ENCODE measurements at places on chromosomes 16 and 17.

- peak; percentile 87 for DNase-seq
Measured at GRCh38 chr17:4986951-4987766, at the start of gene CAMTA2. TSS of gene CAMTA2 (minus strand) at chr17:4987675. CDS start at chr17:4986222, 1,453 bp downstream.

DNA sequence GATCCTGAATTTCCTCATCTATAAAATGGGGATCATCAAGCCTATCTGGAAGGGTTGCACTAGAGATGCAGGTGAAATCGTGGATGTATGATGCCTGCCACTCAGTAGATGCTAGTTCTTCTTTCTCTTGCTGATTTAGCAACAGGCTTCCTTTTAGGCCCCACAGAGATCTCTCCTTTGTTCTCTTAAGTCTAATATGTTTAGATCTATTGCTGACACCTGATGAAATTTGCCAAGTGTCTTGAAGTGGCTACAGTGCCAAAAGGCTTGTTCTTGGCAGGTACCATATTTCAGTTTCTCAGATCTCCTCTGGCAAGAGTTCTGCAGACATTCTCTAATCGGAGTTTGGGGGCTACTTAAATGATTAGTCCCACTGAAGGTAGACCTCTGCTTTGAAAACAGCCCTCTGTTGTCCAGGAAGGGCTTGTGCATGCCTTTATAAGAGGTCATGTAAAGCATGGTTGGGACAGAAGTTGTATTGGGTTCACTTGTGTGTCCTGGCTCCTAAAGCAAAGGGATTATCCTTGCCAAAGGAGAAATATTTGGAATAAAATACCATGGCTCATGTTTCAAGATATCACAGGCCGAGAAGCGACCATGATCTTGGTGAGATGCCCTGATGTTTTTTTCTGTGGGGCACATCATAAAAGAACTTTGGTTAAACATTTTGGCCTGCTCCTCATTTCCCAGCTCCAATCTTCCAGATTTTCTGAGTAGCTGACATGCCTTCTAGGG lies 234.0 kb downstream of the MSI2 start:
- DNase-seq = no peak

DNA sequence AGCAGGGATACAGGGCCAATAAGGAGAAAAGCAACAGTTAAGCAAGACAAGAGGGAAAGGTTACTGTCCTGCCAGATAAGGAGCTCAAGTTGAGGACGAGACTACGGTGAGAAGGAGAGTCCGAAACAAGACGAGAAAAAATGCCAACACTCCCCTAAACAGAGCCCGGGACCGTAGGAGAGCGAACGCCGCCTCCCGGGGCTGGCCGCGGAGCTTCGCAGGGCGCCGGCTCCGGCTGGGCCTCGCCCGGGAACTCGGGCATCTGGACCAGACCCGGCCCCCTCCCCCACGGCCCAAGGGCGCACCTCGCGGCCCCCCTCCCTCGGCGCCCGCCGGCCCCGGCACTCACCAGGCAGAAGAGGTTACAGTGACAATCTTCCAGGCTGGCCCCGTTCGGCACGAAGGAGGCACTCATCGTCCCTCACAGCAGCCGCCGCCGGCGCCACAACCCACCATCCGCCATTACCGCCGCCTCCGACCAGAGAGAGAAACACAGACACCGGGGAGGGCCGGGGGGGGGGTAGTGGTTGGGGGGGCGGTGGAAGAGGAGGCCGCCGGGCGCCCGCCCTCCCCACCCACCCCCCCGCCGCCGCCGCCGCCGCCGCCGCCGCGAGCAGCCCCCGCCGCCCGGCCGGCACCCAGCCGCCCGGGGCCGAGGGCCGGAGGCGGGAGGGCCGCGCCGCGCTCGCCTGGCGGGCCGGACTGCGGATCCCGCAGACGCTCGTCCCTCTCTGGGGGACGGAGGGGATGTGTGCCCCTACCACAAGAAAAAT lies at the start of gene MED13:
Gene MED13 (minus strand): TSS at position 488 of the 773 bp plus-strand sequence. CDS start 73 bp downstream, at position 415.
- peak; percentile 71 for DNase-seq

- DNase-seq = no peak
Measured at GRCh38 chr17:80023481-80024205, 12.0 kb downstream of the TBC1D16 start.

GRCh38 chr17:19650826-19651225 lies 2.3 kb downstream of the ALDH3A2 start:
- no peak for DNase-seq

GRCh38 chr17:35801583-35802224 lies 6.3 kb upstream of the MMP28 start:
- no peak for DNase-seq

DNA sequence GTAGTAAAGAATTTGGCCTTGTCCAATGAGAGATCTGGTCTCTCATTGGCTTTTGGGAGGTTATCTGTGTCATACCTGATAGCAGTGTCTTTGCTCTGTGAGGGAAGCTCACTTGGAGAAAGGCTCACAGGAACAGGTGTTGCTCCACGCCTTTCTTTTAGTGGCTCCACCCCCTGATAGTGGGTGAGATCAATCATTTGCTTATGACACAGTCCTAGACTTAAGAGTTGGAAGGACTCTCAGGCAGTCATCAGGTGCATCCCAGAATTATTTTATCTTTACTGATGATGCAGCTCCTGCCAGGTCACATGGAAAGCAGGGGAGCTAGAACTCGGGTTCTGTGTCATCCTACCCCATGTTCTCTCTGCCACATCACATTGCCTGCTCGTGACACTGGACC lies 59.3 kb downstream of the CENPV start:
- DNase-seq = no peak

DNA sequence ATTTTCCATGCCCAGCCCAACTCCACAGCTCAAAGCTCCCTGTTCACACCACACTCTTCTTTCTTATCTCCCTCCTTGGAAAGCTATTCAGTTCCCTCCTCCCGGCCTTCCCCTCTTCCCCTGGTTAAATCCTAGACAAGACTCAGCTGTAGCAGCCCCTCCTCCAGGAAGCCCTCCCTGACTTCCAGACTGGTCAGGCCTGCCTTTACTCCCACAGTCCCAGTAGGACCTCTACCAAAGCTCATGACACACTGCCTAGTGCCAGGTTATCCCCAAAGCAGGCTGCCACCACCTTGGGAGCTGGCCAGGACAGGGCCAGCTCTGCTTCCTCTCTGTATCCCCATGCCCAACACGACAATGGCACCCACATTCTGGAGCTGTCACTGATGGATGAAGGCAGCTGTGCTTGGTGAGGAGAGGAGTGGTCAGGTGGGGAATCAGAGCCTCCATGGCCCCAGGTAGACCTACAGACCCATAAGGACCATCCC lies 50.0 kb downstream of the BEAN1 start:
- no peak for DNase-seq

GRCh38 chr17:57235124-57235523 lies 21.2 kb upstream of the MSI2 start:
- no peak for DNase-seq

DNA sequence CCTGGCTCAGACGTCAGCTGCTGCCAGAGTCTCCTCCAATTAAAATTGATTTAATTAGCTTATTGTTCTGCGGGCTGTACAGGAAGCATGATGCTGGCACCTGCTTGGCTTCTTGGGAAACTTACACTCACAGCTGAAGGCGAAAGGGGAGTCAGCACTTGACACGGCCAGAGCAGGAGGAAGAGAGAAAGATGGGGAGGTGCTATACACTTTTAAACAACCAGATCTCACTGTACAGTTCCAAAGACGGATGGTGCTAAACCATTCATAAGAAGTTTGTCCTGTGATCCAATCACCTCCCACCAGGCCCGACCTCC lies 1.4 kb upstream of the PRDM7 start:
- no peak for DNase-seq
